ENCODE measurements at places on chromosomes 7 and 10.

DNA sequence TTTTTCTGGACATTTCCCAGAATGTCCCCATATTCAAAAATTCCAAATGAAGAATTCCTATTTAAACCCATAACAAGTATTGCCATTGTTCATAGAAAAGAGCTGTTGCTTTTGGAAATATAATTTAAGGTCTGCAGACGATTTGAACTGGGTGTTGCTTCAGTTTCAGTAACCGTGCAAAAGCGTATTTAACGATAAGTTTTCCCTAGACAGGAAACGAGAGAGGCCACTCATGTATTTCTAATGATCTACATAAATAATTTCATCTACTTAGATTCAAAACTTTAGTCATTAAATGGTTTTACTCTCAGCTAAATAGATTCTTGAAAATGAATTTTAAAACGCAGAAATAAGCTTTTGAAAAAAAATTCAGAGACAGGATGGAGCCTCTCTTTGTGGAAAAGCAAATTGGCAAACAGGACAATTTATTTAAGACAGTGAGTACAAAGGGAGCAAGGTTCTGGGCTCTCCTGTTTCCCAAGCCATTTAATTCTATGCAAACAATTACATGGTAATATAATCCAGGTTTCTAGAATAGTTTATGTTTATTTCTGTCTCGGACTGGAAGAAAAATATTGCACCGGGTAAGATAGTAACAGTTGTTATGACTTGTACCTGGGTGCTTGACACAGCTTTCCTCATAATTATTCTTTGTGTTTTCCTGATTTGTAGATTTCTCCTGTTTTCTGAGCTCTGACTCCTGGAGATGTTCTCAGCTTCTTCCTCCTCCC, 263.0 kb downstream of the BAMBI start:
- DNase-seq: no peak

DNA sequence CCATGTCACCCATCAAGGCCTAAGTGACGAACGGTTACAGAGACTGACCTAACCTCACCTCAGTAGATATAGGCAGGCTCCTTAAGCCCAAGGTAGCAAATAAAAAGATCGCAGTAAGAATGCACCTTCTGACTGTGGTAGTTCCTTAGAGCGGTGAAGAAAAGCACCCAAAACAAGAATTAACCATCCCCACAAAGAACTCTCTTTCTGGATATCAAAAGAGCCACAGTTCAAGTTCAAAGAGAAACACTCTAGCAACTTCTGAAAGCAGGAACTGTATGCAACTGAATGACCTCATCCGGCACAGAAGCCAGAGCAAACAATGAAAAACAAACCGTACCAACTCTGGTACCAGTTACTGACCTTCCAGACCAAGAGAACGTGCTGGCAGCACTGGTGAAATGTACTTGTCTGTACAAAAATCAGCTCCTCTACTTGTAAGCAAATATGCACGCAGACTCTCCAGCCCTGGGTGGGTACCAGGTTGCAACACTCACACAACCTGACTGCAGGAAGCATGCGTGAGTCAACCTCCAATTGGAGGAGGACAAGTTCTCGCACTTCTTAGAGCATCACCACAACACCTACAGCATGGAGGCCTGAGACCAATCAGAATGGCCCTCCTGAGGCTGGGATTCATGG, 202.7 kb downstream of the FAM107B start:
- DNase-seq: peak; percentile 73

DNA sequence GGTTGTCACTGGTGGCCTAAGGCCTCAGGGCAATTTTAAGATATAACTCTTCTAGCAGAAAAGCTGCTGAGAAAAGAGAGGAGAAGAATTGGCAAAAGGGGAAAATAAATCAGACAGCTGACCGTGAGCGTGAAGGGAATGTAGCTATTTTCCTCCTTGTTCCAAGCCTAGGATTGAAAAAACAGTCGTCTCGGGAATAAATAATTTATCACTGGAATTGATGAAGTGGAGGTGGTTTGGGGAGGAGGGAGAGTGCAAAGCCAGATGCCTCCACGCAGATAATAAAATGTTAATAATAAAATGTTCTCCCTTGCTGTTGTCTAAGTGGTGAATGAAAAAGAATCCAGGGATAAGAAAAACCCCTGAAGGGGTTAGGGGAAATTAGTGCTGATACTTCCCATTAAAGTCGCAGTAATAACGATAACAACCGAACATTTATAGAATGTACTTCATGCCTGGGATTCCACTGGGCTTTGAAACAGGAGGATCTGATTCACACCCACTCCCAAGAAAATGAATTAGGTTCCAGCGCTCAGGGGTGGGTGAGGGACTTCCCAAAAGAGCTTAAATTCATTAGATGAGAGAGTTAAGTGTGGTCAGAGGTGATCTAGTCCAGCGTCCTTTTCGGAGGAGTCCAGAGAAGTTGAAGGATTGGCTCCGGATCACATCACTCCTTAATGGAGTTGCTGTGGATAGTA, 27.3 kb downstream of the BAMBI start:
- DNase-seq: no peak

DNA sequence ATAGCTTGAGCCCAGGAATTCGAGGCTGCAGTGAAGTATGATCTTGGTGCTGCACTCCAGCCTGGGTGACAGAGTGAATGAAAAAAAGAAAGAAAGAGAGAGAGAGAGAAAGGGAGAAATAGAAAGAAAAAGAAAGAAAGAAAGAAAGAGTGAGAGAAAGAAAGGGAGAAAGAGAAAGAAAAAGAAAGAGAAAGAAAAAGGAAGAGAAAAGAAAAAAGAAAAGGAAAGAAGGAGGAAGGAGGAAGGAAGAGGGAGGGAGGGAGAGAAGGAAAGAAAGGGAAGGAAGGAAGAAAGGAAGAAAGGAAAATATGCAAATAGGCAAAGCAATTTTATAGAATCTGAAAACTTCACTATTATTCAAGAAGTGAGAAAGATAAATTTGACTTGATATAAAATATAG, 24.5 kb upstream of the JCAD start:
- DNase-seq: no peak

- DNase-seq: peak; percentile 42
Observed at GRCh38 chr7:130982160-130982638, 248.2 kb upstream of the KLF14 start.

GRCh38 chr10:44411251-44411650, 26.4 kb upstream of the CXCL12 start:
- no peak for DNase-seq

DNA sequence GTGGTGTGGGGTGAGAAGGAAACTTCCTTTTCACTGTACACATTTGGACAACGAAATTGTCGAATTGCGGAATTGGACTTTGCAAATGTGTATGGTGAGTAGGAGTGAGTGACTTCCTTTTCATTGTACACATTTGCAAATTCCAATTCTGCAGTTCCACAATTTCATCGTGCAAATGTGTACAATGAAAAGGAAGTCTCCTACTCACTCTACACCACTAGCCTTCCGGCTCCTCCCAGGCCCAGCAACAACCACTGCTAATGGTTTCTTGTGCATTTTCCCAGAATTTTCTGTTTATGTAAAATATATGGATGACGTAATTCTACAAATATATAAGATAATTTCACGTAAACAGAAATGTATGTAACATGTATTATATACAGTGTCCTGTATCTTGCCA, 118.5 kb downstream of the ARL4A start:
- DNase-seq: no peak

DNA sequence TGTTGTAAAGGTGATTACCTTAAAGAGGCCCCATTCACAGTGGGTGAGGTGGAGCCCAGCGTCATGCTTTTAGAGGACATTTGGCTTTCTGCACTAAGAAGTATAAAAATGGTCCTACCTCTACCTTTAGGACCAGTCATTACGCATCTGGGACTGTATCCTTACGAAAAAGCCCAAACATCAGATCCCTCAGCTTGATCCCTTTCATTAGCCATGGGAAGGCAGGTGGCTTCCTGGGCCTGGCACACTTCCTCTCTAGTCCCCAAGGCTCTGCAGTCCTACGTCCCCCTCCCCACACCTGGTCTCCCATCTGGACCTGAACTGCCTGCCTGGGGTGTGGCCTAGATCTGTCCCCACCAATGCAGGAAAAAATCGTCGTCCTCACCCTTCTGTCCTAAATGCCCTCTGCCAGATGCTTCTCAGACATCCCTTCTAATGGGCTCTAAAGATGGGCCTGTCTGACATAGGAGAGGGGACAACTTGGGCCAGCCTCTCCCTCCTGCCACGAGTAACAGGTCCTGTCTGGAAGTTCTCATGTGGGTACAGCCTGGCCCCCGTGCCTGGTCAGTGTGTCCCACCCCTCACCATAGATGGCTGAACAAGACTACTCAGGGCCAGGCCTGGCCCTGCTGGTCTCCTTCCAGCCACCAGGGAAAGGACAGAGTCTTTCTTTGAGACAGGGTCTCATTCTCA, 11.8 kb upstream of the SLC18A3 start:
- DNase-seq: no peak

DNA sequence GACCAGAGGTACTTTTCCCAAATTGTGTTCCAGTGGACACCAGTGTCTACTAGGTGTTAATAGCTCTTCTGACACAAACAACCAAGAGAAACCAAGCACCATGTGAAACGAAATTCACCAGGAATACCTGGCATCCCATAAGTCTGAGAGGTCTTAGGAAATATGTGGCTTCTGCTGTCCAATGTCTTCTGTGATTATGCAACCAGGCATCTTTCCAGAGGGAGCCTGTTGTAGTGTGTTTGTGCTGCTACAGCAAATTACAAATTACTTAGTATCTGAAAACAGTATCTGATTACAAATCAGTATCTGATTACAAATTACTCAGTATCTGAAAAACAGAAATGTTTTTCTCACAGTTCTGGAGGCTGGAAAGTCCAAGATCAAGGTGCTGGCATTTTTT, 133.6 kb upstream of the NPVF start:
- no peak for DNase-seq

DNA sequence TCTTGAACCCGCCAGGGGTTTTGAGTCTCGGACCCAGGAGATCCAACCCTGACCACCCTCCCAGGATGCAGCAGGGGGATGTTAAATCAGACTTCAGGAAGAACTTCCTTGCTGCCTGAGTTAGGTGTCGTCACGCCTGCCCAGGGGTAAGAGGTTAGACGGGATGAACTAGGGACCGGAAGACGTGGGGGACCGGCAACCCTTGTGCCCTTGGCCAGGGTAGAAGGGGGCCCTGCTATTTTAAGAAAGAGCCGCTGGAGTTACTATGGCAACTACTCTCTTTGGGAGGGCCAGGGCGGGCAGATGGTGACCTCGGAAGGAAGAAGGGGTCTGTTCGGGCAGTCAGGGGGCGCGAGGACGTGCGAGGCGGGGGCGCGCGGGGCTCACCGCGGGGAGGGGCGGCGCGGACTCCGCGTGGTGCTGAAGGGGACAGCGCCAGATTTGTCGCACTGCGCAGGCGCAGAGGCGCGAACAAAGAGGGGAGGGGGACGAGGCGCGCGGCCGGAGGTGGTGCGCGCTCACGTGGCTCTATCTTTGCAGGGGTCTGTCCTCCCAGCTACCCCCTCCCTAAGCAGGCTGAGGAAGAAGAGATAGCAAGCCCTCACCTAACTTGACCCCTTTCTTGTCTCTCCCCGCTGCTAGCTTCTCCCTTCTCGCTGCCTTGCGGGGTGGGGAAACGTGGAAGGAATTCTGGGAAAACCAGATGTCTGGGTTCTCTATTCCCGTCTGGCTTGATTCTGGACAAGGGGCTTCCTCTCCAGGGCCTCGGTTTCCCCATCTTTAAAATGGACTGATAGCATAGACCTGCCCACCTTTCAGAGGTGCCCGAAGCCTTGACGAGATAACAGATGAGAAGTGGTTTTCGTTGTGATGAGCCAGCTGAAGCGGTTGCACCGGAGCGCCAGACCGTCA, 940 bp upstream of the PSD start:
- peak; percentile 74 for DNase-seq

DNA sequence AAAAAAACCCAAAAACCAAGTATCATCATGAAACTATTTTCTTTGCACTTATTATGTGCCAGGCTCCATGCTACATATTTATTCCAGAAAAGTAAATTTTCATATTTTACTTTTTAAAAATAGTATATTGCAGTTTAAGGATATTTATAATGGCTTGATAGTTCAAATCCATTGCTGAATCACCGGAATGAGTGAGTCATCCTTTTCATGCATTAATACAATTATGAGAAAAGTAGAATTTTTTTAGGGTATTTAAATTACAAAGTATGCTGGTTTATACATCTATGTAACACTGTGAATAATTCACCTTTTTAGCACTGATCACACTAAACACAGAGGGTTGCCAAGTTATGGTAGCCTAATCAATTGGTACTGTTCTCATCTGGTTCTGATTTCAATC, 54.3 kb downstream of the SLC16A9 start:
- DNase-seq: no peak

GRCh38 chr7:107076781-107077698, 32.5 kb downstream of the PRKAR2B start:
- no peak for DNase-seq

GRCh38 chr7:17773289-17773626, 167.0 kb downstream of the SNX13 start:
- DNase-seq: no peak

GRCh38 chr7:2572101-2572842, 13.5 kb downstream of the IQCE start:
- DNase-seq: no peak

- no peak for DNase-seq
Observed at GRCh38 chr10:121611393-121612159, 13.3 kb upstream of the FGFR2 start.

- DNase-seq: no peak
Observed at GRCh38 chr7:17710312-17710711, 230.0 kb downstream of the SNX13 start.

DNA sequence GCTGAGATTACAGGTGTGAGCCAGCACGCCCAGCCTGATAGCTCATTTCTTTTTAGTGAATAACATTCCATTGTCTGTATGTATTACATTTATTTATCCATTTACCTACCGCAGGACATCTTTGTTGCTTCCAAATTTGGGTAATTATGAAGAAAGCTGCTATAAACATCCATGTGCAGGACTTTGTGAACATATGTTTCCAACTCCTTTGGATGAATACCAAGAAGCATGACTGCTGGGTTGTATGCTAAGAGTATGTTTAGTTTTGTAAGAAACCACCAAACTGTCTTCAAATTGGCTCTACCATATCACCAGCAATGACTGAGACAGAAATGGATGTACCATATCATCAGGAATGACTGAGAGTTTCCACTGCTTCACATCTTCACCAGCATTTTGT, 200.2 kb upstream of the TMEM196 start:
- no peak for DNase-seq

- DNase-seq: no peak
Observed at GRCh38 chr7:158014976-158015375, 572.6 kb downstream of the PTPRN2 start.

DNA sequence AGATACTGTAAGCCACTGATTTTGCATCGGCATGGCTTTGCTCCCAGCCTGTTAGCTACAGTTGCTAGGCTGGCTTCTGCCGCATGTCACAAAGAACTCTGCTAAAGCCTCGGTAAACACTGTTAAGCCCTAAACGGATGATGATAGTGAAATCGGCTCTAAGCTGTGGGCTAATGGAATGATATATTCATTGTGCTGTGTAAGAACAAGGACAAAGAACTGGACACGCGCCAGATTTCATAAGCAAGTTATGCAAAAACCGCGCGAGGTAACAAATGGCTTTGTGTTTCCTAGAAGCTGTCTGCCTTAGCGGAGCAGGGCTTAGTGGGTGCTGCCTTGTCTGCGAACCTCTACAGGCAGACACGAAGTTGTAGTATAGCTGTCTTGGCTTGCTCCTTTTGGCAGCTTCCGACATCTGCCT, 331.3 kb upstream of the COBL start:
- DNase-seq: no peak

GRCh38 chr7:45061806-45062425, 26.9 kb downstream of the NACAD start:
- DNase-seq: no peak

GRCh38 chr10:14477408-14477710, 146.6 kb upstream of the FRMD4A start:
- DNase-seq: no peak

- DNase-seq: no peak
Observed at GRCh38 chr10:125551247-125551646, 131.7 kb downstream of the TEX36 start.
